NCI-H187 (cell line): ENCODE measurements at places on chromosomes 5 and 9.

GRCh38 chr5:94796586-94796985, 178.1 kb downstream of the SLF1 start:
- DNase-seq: no peak

- DNase-seq: no peak
Observed at GRCh38 chr5:73437101-73437776, 11.3 kb downstream of the FOXD1 start.

DNA sequence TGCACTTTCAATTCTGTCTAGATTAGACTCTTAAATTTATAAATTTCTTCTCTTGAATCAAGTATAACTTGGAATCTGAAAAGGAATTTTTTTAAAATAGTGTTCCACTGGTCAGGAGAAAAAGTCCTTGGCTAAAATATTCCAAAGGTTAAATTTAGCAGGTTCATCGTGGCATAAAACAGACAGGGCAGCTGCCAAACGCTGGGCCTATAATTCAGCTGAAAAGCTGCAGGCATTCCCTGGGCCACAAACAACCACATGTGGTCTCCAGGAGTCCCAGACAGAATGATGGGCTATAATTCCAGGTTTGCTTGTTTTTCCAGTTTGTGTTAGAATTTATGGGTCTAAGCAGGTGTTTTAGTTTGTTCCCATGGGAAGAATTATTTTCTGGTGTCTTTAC, 71.1 kb upstream of the RETREG1 start:
- no peak for DNase-seq

DNA sequence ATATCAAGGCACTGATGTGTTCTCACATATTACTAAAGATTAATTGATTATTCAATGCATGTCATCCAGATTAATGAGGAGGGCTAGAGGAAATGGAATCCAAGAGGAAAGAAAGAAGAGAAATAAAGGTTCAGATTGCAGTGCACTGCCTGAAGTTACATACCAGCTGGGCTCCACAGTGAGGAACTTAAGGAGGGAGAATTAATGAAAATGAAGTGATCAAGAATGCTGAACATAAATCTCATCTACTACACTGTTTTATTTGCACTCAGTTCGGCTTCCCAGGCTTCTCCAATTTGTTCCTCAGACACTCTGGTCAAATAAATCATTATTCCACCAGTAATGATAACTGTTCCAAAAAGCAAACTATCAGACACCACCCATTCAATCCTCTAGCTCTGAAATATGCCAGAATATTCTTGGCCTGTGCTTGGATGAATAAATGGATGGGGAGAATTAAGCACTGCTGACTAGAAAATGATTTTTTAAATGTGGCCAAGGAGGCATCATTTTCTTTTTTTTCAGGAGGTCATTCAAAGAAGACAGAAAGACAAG, 88.6 kb upstream of the FBN2 start:
- DNase-seq: no peak

DNA sequence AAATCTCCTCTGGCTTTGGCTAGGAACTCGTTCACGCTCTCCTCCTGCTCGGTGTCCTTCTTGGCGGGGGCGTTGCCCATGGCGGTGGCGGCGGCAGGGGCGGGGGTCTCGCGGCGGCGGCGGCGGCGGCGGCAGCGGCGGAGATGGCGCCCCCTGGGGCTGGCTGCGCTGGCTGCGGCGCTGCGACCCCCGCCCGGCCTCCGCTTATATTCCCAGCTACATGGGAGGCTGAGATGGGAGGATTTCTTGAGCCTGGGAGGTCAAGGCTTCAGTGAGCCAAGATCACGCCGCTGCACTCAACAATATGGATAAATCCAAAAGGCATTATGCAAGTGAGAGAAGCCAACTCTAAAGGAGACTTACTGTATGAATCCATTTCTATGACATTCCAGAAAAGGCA, at the start of gene PRKACG:
Gene PRKACG (minus strand): TSS at position 101 of the 400 bp plus-strand sequence. CDS start 21 bp downstream, at position 80.
- DNase-seq: no peak

- no peak for DNase-seq
Observed at GRCh38 chr5:150188146-150188842, 1.6 kb upstream of the SLC6A7 start.

- no peak for DNase-seq
Observed at GRCh38 chr9:38521762-38522161, 97.5 kb upstream of the IGFBPL1 start.

GRCh38 chr9:113687680-113688371, 188.3 kb upstream of the ZNF618 start:
- no peak for DNase-seq
